ENCODE measurements at places on chromosomes 6 and 20.

- DNase-seq: no peak
Measured at GRCh38 chr6:10759312-10759839, 11.8 kb downstream of the TMEM14B start.

GRCh38 chr20:23200413-23200812 is 114.3 kb upstream of the CD93 start:
- DNase-seq: no peak

DNA sequence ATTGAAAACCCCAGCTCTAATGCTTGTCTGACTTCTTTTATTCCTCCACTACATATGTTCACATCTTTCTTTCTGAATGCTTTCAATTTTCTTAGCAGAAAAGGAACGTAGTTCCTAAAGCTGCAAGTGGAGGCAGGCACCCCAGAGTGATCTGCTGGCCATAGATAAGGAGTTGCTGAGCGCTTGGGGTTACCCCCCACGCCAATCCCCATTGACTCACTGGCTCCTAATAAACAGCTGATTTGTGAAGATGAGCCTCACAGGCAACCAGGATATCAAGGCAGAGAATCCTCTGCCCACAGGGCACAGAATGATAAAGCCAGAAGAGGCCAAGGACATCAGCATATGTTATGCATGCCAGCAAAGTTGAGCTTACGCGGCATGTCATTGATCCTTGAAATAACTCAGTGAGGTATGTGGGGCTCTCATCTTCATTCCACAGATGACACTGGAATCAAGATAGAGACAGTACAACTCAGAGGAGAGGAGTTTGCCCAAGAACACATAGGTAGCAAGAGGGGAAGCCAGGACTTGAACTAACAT is 129.1 kb upstream of the PTPRT start:
- no peak for DNase-seq

- DNase-seq: no peak
Measured at GRCh38 chr6:24214984-24215383, 89.0 kb downstream of the NRSN1 start.

GRCh38 chr20:48166082-48166835 is 381.0 kb upstream of the SULF2 start:
- DNase-seq: no peak

DNA sequence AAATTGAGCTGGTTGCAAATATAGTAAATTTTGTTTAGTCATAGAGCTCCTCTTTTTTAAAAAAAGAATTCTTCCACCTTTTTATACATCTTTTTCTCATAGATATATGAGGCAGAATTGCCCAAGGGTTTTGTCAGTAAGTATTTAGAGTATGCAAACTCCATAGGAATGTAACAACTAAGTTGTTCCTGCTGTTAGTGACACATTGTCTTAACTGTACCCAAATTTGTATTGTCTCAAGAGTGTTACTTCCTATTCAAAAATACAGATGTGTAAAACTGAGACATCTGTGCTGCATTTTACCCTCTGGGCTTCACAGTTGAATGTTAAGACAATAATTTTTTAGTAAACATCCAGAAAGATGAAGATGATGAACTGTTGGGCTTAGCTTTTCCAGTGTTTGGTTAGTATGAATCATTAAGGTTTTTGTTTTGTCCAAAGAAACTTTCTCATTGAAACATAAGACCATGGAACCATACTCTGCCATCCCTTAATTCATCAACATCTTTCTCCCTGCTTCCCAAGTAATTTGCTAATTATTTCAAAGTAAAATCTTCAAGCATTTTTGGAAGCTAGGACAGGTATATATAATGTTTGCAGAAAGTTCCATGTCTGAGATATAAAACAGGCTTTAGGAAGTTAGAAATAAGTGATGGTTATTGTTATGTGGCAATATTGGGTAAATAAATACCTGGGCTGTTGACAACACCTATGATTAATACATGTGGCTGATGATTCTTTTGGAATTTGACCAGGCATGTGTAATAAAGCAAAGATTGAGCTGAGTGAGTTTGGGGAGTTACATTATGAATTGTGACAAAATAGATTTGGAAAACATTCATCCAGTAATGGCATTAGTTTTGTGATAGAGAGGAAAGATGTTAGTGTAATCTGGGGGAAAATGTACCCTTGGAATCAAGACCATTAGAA is 11.2 kb downstream of the OGFRL1 start:
- DNase-seq: no peak

All from stimulated activated CD4-positive, alpha-beta T cell treated with anti-CD3 and anti-CD28 coated beads, Interleukin-15, amount 100 ng/mL, for 1 hour (primary cell).